Uterus (tissue), 4 donors: ENCODE measurements at places on chromosomes 6 and 20.

DNA sequence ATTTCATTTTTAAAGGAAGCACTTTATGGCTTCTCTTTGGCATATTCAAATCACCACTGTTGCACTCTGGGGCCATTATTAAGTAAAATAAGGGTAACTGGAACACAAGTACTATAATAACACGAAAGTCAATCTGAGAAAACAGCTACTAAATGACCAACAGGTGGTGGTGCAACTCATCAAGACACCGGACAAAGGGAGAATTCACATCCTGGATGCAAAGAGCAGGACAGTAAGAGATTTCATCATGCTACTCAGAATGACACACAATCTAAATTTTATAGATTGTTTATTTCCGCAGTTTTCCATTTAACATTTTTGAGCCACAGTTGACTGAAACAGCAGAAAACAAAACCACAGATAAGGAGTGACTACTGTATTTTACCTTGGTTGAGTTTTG, 27.6 kb upstream of the LY86 start:
- no peak for DNase-seq

DNA sequence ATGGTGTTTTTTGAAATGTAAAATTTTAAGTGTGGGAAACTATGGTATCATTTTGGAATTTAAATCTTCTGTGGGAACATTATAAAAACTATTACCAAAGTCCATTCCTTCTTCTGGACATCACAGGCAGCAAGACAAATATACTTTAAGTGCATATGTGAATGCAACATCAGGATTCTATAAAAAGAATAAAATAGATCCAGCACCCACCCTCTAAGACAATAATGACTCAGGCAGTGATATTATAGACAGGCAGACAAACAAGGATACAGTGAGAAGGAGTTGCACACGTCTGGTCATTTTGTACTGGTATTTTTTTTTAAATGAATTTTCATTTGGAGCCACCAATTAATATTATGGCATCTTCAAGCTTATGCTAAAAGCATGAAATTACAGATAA, 21.1 kb upstream of the NEDD9 start:
- DNase-seq: no peak

DNA sequence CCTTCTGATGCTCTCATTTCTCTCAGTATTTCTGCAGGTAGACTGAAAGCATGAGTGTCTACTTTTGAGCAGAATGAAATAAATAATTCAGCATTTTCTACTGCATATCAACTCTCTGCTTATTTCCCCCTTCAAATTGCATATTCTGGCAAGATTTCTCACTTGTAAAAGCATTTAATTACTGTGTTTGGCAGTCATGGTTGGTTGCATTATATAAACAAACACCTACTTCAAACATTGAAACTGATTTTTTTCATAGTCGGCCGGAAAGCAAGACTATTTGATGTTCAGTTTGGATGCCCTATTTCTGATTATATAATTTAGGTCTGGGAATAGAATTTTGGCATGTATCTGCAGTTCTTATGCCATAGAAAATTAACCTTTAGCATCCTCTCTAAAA, 73.1 kb downstream of the PLEKHG1 start:
- no peak for DNase-seq

DNA sequence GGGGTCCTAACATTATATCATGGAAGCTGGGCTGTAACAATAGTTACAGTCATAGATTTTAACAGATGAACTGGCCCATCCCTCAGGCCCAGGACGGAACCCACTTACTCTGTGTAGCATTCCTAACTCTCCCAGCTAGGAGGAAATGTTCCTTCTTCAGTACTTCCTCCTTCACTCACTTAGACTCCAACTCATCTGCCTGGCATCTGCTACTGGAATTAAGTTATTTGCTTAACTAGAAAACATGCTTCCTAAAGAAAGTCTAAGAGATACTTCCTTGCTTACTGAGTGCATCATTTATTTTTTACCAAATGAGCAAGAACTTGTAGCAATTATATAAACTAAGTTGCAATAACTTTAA, 20.5 kb downstream of the GCLC start:
- no peak for DNase-seq

- DNase-seq: no peak
These were observed 138.8 kb upstream of the RREB1 start for GRCh38 chr6:6968731-6969552.

DNA sequence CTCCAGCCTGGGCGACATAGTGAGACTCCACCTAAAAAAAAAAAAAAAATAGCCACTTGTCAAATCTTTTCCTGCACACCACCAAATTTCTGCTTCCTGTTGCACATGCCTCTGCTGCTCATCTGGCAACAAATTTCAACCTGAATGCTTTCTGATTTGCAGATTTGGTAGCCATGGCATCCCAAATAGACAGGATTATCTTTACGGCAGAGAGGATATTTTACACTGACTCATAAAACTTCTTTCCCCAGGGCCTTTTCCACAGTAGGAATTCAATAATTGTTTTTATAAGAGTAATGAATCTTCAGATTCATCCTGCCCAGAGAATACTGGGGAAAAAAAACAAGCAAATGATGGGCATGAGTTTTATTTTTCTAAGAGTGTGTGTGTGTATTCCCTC, 264.6 kb downstream of the FRK start:
- no peak for DNase-seq

- no peak for DNase-seq
These were observed 129.0 kb downstream of the EDN3 start for GRCh38 chr20:59429396-59429795.

- no peak for DNase-seq
These were observed 21.1 kb downstream of the RTN4IP1 start for GRCh38 chr6:106608080-106608668.

GRCh38 chr20:63497946-63498935, 642 bp downstream of the EEF1A2 start:
- DNase-seq: no peak

GRCh38 chr6:47733879-47734558, 35.6 kb downstream of the ADGRF4 start:
- DNase-seq: no peak

DNA sequence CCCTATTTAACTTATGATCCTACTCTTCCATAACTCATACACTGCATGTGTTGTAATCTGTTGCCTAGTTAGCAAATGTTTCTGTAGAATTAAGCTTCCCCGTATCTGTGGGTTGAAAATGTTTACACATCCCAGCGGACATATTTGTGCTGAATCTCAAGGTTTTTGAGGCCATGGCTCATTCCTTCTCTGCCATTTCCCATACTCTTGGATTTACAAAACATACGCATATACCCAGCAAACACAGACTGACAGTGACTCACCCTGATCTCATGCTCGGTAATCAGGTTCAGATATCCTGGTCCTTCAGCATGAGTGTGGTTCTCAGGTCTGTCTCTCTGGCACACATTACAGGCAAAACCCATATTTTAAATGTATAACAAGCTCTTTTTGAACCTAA, 58.7 kb downstream of the AGPAT4 start:
- DNase-seq: no peak

- no peak for DNase-seq
These were observed 79.3 kb upstream of the AGPAT4 start for GRCh38 chr6:161353208-161353613.

GRCh38 chr20:47785854-47786764, 828 bp upstream of the SULF2 start:
- DNase-seq: peak; percentile 85

- no peak for DNase-seq
These were observed 290.2 kb downstream of the BTBD3 start for GRCh38 chr20:12207875-12208274.

DNA sequence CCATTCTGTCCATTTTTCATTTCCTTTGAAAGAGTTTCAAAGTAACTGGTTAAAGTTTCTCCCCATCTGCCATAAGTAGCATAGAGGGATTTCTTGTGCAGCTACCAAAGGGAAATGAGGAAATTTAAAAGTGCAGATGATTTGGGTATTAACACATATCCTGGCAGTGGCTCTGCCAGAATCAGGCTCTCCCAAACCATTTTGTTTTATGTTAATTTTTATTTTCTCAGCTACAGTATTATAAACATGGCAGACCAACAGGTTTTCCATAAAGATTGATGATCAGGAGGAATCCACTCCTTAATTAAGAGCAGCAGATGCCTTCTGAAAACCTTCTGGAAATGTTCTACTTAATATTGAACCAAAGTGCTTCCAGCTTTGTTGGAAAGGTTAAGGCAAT, 13.9 kb downstream of the PLCB4 start:
- DNase-seq: no peak

DNA sequence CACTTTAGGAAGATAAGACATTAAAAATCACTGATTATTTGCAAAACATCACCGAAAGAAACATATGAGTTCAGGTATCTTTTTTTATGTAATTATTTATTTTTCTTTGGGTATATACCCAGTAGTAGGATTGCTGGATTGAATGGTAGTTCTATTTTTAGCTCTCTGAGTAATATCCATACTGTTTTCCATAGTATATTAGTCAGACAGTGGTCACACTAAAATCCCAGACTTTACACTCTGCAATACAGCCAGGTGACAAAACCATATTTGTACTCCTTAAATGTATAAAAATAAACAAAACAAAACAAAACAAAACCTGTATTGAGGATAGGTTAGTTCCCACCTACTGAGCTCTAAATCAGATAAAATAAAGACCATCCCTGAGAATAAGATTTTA, 1024.3 kb upstream of the EYS start:
- DNase-seq: no peak
